Putamen (tissue), 1 donor: ENCODE measurements at places on chromosomes 5 and 9.

- DNase-seq = no peak
Measured at GRCh38 chr9:127523312-127523851, 72.1 kb downstream of the LRSAM1 start.

DNA sequence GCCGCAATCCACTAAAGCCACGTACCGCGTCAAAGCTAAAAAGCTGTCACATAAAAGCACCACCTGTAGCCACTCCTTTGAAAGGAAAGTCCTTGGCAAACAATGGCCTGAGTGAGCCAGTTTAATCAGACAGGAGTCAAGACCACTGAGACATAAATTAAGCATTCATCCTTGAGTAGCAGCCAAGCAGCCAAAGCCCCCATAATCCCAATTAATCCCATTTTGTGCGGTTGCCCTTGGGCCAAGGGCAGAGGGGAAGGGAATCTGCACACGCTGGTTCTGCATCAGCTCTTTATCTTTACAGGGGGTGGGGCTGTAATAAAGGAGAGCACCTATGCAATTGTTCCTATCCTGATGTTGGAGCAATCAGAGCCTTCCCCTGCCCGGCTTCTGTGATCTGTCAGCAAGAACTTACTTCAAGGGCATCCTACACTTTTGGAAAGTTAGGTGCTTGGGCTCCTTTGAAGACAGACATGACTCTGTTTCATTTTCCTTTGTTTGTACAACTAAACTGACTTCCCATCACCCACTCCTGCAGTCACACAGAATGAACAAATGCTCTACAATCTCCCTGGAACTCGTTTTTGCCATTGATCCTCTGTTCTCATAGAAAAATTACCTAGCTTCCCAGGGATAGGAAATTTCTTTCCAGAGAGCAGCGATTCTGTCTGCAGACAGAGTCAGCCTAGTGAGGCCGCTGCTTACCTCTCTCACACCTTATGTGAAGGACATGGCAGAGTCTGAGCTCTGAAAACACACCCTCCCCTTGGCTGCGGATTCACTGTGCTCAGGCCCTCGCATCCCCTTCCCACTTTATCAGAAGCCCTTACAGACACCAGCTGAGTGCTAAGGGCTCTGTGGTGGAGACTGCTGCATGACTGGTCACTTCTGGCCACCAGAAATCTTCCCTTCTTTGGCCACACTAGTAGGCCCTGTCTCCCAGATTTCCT is 116.2 kb upstream of the TBCA start:
- no peak for DNase-seq

DNA sequence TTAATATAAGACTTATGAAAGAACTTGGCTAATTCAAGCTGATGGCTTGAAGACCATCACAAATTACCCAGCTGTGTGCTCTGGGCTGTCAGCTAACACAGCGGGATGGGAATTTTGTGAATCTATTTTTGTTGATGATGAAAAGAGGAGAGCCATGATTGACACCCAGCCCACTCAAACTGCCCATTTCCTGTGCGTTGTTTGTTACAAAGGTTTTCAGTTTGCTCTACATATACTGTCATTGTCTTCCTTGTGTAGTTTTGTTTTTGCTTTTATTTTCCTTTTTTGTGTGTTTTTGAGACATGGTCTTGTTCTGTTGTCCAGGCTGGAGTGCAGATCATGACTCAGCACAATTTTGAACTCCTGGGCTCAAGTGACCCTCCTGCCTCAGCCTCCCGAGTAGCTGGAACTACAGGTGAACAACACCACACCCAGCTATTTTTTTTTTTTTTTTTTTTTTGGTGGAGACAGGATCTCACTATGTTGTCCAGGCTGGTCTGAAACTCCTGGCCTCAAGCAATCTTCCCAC is 400.3 kb downstream of the ICE1 start:
- DNase-seq = no peak

DNA sequence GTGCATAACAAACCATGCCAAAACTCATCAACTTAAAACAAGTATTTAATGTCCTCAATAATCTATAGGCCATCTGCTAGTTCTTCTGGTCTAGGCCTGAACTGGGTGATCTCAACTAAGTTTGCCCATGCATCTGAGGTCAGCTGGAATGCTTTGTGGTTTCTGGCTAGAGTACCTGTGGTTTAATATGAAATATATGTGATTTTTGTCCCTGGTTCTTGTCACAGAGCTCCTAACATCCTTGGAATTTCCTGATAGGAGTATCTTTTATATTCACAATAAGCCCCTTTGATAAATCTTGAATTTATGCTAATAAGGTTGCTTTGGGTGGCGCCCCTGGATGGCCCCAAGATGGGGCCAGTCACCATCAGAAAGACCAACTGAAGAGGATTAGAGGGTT is 535.9 kb downstream of the DNAH5 start:
- no peak for DNase-seq

- DNase-seq = no peak
Measured at GRCh38 chr5:178349625-178350353, 117.2 kb upstream of the PHYKPL start.

GRCh38 chr5:12392246-12392645 is 488.0 kb upstream of the CTNND2 start:
- no peak for DNase-seq

- no peak for DNase-seq
Measured at GRCh38 chr5:78797936-78798672, 149.5 kb upstream of the LHFPL2 start.

GRCh38 chr9:6973762-6974161 is 216.0 kb downstream of the KDM4C start:
- DNase-seq = no peak
